ENCODE measurements at places on chromosomes 5 and 9.

DNA sequence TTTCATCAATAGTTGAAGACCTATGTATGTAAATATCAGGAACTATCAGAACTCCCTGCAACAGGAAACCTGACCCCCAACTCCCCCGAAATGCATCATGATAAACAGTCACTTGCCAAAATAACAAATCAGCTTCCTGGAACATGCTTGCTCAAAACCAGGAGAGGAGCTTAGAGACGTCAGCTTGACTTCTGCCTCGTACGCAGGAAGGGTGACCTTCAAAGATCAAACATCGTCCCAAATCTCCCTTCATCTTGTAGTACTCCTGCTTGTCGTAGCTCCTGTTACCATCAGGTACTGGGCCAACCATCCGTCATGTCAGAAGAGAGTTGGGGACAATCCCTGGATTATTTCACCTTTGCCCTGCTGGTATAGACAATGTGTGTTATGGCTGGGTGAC is 396.1 kb downstream of the GADD45G start:
- no peak for DNase-seq

GRCh38 chr9:115743709-115744605 is 409.6 kb upstream of the PAPPA start:
- no peak for DNase-seq

DNA sequence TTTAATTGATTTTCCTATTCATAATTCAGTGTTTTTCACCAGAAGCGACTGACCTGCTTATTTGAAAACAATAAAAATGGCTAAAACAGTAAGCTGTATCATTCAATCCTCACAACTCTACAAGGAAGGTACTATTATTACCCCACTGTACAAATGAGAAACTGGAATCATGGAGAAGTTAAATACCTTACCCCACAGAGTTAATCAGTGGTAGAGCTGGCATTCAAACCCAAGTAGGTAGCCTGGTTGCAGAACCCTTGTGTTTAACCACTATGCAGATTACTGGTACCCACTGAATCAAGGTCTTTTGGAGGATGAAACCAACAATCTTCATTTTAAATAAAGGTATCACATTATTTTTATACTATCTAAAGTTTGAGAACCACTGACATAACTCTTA is 59.6 kb downstream of the MLANA start:
- no peak for DNase-seq

DNA sequence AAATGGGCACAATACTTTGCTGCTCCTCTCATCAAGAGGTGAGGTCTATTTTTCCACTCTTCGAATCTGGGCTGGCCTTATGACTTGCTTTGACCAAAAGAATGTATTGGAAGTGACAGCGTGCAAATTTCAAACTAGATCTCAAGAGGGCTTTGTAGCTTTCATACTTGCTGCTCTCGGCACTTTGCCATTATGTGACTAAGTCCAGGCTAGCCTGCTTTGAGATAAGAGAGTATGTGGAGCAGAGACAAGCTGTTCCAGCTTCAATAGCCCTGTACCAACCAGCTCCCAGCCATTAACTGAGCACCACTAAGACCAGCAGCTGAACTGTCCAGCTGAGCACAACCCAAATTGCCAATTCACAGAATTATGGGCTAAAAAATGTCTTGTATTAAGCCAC is 124.6 kb downstream of the ACER2 start:
- no peak for DNase-seq

DNA sequence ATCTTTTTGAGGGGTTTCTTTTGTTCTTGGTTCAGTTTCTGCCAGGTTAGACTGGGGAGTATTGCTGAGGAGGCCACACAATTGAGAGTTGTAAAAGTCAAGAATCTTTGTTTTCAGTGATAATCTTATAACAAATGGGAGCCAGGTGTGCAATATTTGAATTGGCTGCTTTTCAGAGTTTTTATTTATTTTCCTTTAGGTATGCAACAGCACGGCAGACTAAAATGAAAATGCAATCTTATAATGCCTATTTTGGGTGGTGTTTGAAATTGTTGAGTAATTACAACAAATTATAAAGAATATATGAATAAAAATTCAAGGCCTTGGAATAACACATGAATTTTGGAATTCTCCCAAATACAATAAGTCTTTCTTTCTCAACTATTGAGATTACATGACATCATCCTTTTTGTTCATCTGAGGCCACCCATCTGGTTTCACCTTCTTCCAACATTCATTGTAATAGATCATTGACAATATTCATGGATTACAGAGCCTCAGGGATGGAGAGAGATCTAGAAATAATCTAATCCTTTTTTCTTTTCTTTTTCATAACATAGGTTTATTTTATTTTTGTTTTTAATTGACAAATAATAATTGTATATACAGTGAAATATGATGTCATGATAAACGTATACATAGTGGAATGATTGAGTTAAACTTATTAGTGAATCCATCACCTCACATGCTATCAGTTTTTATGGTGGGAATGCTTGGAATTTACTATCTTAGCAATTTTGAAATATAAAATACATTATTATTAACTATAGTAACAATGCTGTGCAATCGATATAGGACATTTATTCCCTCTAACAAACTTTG is 1061.0 kb downstream of the NR2F1-AS1 start:
- no peak for DNase-seq

DNA sequence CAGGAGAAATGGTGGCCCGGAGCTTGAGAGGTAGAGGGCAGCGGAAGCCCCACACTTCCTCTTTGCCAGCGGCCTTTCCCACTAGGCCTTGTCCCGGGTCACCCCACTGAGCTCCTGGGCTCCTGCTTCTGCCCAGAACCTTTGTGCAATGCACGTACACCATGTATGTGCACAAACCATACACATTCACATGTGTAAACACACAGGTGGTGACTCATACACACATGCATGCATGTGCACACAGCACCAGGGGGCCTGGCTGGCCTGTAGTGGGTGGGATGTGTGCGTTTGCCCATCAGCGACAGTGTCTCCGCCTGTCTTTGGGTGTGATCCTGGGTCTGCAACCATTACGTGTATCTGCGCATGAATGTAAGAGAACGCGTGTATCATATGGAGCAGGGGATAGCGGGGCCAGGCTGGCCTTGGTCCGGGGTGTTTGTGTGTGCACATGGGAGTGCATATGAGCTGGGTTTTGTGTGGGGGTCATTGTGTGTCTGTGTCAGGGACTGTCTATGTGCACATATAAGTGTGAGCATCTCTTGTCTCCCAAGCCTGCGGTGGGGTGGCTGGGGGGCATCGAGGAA is 43.7 kb downstream of the PSD2 start:
- no peak for DNase-seq

DNA sequence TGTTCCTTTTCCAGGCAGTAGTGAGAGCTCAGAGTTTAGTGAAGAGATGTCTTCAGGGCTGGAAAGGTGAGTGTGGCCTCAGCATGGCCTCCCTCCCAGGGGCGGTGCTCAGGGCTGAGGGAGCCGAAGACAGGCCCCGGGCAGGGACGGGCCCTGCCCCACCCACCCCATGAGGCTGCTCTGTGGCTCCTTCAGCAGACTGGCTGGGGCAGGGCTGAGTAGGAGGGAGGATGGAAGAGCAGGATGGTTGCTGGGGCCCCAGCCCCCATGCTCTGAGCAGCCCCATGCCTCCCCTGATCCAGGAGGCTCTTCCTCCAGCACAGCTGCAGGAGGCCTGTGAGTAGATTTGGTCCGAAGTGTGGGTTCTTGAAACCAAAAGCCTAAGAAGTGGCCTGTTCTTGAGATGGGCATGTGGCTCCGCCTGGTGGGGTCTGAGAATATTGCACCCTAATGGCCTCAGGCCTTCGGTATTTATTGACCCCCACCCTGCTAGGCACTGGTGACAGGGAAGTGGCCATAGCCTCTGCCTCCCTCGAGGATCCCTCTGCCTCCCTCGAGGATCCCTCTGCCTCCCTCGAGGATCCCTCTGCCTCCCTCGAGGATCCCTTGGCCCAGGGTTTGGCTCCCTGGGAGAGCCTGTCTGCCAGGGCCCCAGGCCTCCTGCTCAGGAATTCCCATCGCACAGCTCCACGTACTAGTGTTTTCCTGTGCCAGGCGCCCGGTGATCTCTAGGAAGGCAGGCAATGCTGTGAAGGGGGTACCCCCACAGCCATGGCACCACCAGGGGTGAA is 65.4 kb upstream of the GARNL3 start:
- peak; percentile 86 for DNase-seq

DNA sequence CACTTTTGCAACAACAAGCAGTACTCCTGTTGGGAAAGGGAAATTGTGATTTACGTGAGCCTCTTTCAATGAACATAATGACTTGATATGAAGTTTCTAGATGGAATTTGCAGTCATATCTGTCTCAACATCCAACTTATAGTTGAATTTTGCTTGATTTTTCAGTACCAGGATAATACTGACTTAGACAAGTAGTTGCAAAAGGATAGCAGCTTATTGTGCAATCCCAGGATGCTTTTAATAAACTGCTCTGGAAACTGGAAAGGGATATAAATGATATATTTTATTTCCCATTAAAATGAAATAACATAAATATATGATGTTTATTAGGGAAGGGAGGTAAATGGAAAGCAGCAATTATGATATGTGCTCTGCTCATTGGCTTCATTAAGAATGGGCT is 174.4 kb upstream of the RGMB start:
- no peak for DNase-seq

GRCh38 chr5:39373791-39374190 is 9.5 kb upstream of the C9 start:
- DNase-seq: no peak

GRCh38 chr9:127866535-127866934 is 10.9 kb downstream of the AK1 start:
- no peak for DNase-seq

DNA sequence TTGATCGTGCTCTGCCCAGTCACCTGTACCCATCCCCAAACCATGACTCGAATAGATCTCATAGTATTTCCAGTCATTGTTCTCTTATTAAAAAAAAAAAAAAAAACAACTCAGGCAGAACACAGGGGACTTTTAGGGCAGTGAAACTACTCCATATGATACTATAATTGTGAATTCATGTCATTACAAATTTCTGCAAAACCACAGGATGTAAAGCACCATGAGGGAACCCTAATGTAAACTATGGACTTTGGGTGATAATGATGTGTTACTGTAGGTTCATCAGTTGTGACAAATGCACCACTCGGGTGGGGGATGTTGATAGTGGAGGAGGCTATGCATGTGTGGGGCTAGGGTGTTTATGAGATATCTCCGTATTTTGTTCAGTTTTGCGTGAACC is 133.8 kb downstream of the RAB3C start:
- DNase-seq: no peak

DNA sequence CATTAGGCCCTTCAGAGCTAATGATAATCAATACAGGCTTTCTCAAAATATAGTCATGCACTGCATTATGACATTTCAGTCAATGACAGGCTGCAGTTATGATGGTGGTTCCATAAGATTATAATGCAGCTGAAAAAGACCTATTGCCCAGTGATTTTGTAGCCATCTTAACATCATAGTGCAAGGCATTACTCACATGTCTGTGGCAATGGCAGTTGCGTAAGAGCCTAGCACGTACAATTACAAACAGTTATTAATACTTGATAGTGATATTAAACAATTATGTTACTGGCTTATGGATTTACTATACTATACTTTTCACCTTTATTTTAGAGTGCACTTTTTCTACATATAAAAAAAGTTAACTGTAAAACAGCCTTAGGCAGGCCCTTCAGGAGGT is 214.8 kb downstream of the ISL1 start:
- no peak for DNase-seq

DNA sequence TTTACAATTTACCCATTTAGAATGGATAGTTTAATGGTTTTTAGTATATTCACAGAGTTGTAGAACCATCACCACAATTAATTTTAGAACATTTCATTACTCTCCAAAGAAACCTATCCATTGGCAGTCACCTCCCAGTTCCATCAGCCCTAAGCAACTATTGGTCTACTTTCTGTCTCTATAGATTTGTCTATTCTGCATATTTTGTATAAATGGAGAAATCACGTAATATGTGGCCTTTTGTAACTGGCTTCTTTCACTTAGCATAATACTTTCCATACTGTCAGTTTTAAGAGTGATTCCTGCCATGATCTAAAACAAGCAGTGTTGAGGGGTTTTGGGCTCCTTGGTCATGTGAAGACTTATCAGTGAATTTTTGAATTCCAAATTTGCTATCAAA is 12.7 kb downstream of the OCLN start:
- no peak for DNase-seq

- no peak for DNase-seq
These were observed 25.7 kb downstream of the LRRTM2 start for GRCh38 chr5:138849439-138849838.

GRCh38 chr5:123512611-123513461 is 859 bp downstream of the CSNK1G3 start:
- peak; percentile 30 for DNase-seq

Data from WERI-Rb-1 (cell line).